ENCODE measurements at places on chromosomes 12 and 14.
A peak's percentile ranks its signal among the peaks of the same experiment; 100 is the strongest.

GRCh38 chr14:52268279-52269061 is 972 bp downstream of the PTGDR start:
- no peak for DNase-seq

DNA sequence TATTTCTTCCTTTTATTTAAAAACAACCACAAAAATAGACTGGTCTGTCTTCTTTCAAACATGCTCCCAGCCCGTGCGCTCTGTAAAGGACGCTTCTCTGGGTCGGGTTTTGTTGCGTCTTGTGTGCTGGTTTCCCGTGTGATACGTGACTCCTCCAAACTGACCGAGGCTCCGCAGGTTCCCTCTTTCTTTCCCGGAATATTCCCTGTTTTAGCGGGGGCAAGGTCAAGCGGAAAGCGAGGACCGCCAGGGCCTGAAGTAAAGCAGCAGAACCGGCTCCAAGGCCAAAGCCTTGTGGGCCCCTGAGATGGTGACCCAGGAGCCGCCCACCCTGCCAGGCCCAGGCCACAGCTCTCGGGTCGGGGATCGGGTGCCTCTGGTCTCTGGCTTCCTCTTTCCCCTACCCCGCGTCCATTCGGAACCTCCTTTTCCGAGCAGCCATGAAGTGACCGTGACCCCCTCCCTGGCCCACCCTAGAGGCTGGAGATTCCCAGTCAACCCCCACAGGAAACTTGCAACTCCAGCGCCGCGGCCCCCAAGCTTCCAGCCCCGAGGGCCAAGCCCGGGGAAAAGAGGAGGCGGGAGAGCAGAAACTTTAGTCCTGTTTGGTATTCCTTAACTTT is 885 bp upstream of the HOXC10 start:
- DNase-seq, result no peak

- DNase-seq, result no peak
Measured at GRCh38 chr12:132530447-132530846, 40.5 kb downstream of the FBRSL1 start.

DNA sequence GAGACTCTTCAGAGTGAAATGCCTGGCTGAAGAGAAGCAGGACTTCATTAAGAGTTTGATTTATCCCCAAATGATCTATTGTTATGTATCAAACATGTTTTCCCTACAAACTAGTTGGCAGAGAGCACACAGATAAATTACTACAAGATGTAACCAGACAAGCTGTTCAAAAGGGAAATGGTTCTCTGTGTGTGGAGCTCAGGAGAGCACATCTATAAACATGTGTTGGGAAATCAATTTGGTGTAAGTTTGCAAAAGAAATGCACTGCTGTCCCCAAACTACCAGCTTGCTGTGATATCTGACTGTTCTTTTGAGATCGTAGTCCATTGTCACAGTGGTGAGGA is 159.2 kb downstream of the PAH start:
- no peak for DNase-seq

DNA sequence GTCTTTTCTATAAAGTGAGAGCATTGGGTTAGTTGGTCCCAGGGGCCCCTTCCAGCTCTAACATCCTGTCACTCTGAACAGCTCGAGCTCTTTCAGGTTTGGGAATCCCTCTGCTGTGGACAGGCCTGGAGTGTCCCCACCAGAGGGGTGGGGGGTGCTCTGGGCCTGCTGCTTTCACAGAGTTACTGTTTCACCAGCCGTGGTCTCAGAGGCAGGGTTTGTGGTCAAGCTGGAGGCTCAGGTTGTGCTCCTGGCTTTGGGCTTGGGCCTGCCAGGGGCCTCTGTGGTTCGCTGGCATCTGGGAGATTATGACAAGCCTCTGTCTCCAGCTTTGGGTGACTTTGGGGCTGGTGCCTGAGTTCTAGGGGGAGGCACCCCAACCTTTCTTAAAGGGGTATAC is 59.6 kb downstream of the FBXL14 start:
- DNase-seq, result no peak

GRCh38 chr14:79534703-79535353 is 676.5 kb downstream of the DIO2 start:
- DNase-seq, result no peak

DNA sequence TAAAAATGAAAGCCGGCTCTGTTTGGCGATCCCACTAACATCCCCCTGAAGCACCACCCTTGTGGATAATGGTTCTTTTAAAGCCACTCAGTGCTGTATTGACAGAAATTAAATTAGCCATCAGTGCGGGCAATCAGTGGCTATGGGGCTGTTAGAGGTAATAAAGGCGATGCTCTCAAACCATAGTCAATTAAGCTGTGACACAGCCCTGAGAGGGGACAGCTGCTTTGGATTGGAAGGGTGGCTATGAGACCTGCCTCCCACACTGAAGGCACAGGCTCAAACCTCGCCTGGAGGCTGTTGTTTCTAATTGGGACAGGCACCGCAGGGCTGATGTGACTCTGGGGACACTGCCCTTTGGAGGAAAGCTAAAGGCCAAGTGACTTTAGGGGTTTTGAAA is 562.2 kb downstream of the VRK1 start:
- DNase-seq, result no peak

GRCh38 chr14:52949249-52949648 is 1.6 kb downstream of the FERMT2 start:
- DNase-seq, result no peak

- DNase-seq, result no peak
Measured at GRCh38 chr14:98622208-98623051, 649.6 kb downstream of the BCL11B start.

DNA sequence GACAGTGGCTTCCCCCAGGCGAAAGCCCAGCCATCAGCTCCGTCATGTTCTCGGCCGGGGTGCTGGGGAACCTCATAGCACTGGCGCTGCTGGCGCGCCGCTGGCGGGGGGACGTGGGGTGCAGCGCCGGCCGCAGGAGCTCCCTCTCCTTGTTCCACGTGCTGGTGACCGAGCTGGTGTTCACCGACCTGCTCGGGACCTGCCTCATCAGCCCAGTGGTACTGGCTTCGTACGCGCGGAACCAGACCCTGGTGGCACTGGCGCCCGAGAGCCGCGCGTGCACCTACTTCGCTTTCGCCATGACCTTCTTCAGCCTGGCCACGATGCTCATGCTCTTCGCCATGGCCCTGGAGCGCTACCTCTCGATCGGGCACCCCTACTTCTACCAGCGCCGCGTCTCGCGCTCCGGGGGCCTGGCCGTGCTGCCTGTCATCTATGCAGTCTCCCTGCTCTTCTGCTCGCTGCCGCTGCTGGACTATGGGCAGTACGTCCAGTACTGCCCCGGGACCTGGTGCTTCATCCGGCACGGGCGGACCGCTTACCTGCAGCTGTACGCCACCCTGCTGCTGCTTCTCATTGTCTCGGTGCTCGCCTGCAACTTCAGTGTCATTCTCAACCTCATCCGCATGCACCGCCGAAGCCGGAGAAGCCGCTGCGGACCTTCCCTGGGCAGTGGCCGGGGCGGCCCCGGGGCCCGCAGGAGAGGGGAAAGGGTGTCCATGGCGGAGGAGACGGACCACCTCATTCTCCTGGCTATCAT is 663 bp downstream of the PTGER2 start:
- no peak for DNase-seq

- no peak for DNase-seq
Measured at GRCh38 chr12:1580526-1580925, 13.9 kb downstream of the FBXL14 start.

- DNase-seq, result no peak
Measured at GRCh38 chr12:98916106-98916505, 271.0 kb downstream of the APAF1 start.

DNA sequence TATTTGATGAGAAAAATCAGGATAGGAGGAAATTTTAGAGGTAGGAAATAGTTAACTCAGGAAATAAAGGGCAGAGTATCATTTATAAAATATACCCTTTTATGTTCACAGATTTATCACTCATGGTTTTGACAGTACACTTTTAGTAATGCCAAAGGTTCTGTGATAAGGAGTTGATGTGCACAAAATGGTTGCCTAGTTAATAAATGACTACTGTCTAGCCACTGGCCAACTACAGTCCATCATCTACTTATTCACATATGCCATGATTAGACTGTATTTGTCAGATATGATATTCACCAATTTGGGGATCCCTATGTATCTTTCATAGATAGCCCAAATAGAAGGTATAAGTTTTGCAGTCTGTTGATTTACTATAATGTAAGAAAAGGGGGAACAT is 19.2 kb upstream of the GXYLT1 start:
- DNase-seq, result no peak

- peak; percentile 22 for DNase-seq
Measured at GRCh38 chr12:119432949-119433348, 98.4 kb downstream of the CCDC60 start.

DNA sequence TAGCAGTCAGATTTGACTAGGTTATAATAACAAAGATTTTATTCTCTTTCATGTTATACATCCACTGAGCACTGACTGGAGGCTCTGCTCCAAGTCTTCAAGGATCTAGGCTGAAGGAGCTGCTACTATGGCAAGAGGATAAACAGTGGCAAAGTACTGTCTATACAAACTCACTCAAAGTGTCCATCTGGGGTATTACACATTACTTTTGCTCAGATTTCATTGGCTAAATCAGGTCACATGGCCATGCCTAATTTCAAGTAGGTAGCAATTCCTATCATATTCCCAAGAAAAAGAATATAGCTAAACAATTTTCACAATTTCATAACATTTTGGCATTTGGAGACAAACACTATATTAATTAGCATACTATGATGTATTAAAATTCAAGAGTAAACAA is 40.9 kb downstream of the CDK17 start:
- DNase-seq, result no peak

- no peak for DNase-seq
Measured at GRCh38 chr14:22668417-22668816, 24.3 kb upstream of the OR6J1 start.

DNA sequence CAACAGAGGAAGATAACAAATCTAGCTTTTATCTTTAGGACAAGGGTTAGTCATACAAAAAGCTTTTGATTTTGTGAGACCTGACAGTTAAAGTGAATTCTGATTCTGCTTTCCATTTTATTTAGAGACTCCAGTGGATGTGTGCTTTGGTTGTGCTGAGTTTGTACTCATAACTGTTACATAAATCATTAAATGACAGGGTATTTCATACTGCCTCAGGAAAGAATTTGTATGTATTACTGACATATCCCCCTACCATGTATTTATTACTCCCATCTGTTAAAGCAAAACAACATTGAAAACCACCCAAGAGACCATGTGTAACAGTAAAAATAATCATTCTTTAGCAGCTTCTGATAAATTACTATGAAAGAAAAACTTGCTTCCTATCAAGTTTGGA is 242.9 kb upstream of the RPL10L start:
- DNase-seq, result no peak

GRCh38 chr14:92615451-92615850 is 101.9 kb downstream of the RIN3 start:
- DNase-seq, result no peak

GRCh38 chr12:14410841-14411569 is 45.5 kb downstream of the ATF7IP start:
- DNase-seq, result no peak

GRCh38 chr12:25241167-25242020 is 9.3 kb downstream of the KRAS start:
- no peak for DNase-seq

- DNase-seq, result no peak
Measured at GRCh38 chr14:24976602-24977001, 73.3 kb downstream of the STXBP6 start.

DNA sequence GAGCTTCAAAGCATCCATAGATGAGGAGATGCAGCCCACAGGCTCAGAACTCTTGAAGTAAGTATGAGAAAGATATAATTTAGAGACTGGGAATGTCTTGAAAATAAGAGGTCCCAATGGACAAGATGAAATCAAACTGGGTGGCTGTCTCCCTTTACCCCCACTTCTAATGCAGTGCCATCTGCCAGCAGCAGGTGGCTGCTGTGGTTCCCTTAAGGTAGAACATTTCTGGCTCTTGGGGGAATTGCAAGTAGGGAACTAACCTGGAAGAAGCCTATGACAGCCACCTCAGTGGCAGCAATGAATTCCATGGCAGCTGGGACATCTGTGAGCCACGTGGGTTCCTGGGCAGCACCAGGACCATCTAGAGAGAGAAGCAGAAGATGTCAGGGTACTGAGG is 648 bp downstream of the ERP27 start:
- no peak for DNase-seq

GRCh38 chr14:91332171-91332985 is 85.2 kb downstream of the CCDC88C start:
- DNase-seq, result no peak

- DNase-seq, result no peak
Measured at GRCh38 chr14:104694991-104695659, 5.7 kb downstream of the INF2 start.

GRCh38 chr14:104787736-104788135 is 7.8 kb downstream of the AKT1 start:
- no peak for DNase-seq

DNA sequence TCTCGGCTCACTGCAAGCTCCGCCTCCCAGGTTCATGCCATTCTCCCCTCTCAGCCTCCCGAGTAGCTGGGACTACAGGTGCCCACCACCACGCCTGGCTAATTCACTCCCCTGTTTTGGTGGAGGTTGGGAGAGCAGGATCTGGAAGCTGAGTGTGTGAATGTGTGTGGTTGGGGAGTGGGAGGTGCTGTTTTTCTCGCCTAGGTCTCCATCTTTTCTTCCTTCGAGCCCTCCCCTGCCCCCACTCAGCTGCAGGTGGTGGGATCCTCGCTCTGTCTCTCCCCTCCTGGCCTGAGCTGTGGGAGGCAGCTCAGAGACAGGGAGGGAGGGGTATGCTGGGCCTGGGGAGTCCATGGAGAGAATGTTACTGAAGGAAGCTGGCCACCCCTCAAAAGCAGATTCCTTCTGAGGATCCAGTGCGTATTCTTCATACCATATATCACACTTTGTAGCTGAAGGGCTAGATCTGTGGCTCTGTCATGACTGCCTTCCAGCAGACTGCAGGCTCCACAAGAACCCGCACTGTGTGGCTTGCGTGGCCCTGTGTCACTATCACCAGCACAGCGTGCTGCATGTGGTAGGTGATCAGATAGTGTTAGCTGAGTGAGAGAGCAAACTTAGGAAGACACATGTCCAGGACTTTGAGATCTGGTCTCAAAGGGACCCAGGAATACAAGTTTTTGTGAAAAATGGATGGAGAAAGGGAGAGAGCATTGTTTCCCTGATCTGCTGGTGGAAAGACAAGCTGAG is 2.8 kb downstream of the KRT83 start:
- DNase-seq, result no peak

DNA sequence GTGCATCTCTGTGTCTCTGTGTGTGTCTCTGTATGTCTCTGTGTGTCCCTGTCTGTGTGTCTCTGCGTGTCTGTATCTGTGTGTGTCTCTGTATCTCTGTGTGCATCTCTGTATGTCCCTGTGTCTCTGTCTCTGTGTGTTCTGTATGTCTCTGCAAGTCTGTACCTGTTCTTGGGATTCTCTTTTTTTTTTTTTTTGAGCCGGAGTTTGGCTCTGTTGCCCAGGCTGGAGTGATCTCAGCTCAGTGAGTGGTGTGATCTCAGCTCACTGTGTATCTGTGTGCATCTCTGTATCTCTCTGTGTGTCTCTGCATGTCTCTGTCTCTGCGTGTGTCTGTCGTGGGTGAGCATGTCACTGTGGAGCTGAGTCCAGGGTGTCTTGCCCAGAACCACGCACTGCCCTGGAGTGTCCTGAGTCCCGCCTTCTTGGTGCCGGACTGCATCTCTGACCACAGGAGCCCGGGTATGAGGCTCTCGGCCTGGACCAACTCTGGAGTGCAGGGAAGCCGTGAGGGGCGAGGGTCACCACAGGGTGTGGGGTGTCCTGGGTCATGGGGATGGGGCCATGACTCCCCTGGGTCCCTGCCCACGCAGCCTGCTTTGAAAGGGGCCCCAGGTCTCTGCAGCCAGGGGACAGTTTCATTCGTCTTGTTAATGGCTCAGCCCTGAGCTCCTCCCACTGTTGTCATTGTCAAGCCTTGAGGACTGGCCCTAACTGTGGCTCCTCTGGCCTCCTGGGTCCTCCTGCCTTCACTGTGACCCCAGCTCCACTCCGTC is 11.8 kb downstream of the MYL2 start:
- no peak for DNase-seq

GRCh38 chr14:94027566-94028449 is 1.7 kb downstream of the OTUB2 start:
- DNase-seq, result no peak

Measured in left renal pelvis (tissue), 4 donors.